Stimulated activated CD4-positive, alpha-beta T cell treated with anti-CD3 and anti-CD28 coated beads, Interleukin-2, amount 100 ng/mL, for 48 hours (primary cell): ENCODE measurements at places on chromosomes 16 and 17.
A peak's percentile ranks its signal among the peaks of the same experiment; 100 is the strongest.

DNA sequence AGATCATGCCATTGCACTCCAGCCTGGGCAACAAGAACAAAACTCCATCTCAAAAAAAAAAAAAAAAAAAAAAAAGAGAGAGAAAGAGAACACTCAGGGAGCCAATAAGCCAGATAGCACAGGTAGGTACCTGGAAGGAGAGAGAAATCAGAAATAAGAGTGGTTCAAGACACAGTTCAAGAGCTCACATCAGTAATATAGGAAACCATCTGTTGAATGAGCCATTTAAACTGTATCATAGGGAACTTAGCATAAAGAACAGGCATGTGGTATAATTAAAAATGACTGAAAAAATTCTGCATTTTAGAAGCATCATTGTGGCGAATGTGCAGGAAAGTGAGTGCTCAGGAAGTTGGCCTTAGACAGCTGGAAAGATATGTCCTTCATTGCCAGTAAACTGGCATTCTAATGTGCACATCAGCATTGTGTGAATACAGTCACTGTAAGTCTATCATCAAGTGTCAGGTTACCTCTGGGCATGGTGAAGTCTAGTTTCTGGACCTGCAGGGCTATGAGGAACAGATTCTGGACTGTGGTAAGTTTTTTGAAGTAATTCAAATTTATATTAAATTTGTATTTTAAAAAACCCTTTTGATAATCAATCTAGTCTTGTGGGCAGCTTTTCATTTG, 20.4 kb downstream of the KRT12 start:
- DNase-seq = no peak

GRCh38 chr16:54540525-54541180, 254.1 kb upstream of the IRX3 start:
- no peak for DNase-seq

- peak; percentile 42 for DNase-seq
Observed at GRCh38 chr16:79089735-79090284, 510.7 kb downstream of the MAF start.

DNA sequence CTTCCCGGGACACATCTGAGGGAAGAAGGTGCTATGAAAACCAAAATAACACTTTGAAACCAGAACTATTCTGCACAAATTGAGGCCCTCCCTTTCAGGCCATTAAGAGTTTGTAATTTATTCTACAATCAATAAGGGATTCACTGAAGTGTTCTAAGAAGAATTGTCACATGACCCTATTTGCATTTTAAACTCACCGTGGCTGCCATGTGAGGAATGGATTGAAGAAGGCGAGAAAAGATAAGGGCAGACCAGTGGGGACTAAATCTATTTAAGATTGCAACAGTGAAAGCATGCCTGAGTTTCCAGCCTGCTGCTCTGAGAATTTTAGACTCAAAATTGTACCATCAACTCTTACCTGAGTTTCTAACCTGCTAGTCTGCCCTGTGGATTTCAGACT, 408.8 kb upstream of the SALL1 start:
- no peak for DNase-seq

GRCh38 chr16:2912330-2913199, 834 bp downstream of the FLYWCH1 start:
- DNase-seq = no peak

GRCh38 chr16:83354015-83354414, 453.8 kb upstream of the HSBP1 start:
- DNase-seq = no peak

- DNase-seq = no peak
Observed at GRCh38 chr17:28796062-28796461, 46.5 kb downstream of the FAM222B start.

DNA sequence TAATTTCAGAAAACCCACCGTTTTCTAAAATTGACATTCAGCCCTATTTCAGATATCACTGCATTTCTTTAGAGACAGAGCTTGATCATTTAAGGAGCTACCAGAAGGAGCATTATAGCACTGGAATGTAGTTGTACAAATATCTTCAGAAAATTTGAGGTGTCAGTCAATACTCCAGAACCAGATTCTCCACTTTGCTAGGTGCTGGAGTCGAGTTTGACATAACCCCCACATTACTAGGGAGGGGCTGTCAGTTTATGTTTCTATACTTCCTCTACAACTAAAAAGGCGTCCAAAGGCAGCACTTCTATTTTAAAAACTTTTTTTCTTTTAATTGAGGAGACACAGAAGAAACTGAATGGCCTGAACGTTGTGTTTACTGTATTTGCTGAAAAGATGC, 892 bp upstream of the KIAA0513 start:
- no peak for DNase-seq

GRCh38 chr17:56510554-56511342, 82.8 kb upstream of the NOG start:
- no peak for DNase-seq

DNA sequence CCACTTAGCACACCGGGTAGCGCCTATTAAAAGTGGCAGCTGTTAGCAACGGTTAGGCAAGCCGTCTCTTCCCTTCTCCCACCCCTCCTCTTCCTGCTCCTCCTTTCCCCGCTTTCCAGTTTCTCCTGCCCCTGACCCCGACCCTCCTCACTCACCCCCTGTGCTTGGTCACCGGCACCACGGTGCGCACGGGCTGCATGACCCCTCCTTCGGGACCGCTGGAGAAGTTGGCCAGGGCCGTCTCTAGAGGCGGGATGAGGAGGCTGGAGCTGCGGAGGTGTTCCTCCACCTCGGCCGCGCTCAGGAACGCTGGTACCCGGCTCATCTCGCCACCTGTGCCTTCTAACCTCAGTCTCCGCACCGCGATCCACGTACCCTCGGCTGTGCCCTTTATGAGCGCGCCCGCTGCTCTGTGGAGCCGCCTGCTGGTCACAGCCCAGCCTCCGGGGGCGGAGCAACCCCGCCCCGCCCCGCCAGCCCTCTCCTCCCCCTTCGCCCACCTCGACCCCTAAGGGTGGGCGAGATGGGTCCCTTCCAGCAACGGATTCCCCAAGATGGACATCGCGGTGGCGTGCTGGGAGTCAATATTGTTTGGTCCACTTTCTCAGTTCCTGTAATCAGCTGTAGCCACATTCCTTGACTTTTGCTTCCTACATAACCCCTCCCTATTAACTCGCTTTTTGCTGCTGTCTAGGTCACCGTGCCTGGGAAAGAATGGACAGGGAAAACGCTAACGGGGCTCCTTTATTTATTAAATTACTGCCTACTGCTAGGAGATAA, at the start of gene CRYM:
CRYM (minus strand) TSS at position 364 of the 780 bp plus-strand sequence; CDS start at position 325, 39 bp downstream.
- peak; percentile 53 for DNase-seq

- no peak for DNase-seq
Observed at GRCh38 chr17:82690786-82691489, 7.6 kb downstream of the RAB40B start.

- no peak for DNase-seq
Observed at GRCh38 chr17:67532326-67532871, 155.3 kb downstream of the PITPNC1 start.

GRCh38 chr17:58965221-58965620, 141.5 kb downstream of the TRIM37 start:
- DNase-seq = no peak

DNA sequence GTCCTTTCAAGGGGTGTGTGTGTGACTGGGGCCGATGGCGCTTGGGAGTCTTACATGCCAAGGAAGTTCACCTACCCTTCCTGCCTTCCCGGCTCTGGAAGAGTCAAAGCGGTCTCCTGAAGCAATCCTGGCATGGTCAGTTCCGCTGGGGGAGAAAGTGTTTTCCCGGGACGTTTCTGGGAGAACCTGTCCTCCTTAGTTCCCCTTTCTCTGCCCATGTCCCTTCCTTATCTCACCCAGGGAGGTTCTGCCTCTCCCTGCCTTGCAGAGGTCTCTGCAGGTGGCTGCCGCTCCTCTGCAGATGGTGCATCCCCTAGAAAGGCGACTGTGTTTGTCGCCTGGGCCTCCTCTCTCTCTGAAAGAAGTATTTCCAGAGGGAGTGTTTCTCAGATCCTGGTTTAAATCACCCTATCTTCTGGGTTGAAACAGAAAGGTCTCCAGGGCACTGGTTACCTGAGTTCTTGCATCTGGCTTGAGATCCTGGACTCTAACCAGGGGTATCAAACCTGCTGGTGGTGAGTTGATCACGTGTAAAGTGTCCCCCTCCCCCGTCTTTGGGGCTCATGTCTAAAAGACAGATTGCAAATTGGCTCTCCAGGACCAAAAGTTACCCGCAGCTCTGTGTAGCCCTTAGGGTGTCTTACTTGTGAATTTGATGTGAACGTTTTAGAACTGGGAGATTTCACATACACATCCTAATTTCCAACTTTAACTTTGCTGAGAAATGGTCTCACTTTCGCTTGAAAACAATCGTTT, 1.9 kb downstream of the PRKCB start:
- no peak for DNase-seq

DNA sequence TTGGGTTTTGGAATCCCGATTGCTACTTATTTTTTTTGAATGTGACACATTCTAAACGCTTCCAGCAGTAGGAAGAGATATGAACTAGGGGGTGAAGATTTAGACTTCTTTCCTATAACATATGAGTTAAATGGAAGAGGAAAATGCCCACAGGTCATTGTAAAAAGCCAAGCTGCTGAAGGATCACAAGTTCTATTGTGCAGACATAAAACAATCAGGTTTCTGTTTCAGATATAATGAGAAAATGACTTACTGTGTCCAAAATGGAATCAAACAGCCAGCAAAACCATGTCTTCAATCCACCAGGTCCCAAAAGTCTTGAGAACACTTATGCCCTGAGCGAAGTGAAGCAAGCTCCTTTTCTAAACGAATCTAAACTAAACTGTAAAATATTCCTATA, 157.0 kb upstream of the SOX9 start:
- DNase-seq = no peak

- DNase-seq = no peak
Observed at GRCh38 chr16:58684001-58684353, 593 bp downstream of the SLC38A7 start.

GRCh38 chr17:75428543-75429469, 23.3 kb upstream of the GRB2 start:
- no peak for DNase-seq

GRCh38 chr16:50501251-50501650, 46.9 kb upstream of the NKD1 start:
- no peak for DNase-seq

DNA sequence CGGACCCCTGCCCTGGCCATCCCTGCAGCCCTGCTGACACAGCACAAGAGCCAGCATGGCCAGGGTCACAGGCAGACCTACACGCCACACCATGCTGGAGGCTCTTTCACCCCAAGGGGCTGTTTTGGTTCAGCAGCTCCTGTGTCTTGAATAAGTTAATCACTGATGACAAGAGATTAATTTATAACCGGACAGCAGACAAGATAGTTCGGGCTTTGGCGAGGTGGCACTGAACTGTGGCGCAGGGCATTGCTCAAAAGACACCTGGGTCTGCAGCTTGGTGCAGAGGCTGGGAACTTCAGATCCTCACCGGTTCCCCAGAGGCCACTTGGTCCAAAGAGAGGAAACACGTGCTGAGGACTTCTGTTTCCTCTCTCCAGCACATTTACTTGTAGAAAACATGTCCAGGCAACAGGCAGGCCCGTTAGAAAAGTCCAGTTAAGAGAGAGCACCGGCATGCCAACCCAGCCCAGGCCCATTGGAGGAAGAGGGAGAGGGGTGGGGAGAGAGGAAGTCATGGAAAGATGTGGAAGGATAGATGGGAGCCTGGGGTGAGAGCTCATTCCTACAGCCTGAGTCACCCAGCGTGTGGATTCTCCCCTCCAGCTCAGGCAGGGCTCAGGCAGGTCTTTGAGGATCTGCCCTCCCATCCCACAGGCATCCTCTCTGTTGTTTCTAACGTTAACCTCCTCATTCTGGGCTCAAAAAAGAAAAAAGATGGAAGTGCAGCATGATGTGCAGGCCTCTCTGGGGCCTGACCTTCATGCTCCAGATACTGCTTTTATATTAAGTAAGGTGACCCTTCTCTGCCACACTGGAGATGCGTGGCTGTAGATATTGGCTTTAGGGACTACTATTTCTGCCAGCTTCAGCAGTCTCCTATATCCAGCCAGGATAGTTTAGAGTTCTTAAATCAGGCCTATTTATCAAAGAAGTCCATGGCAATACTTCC, 80.0 kb upstream of the HNF1B start:
- no peak for DNase-seq

DNA sequence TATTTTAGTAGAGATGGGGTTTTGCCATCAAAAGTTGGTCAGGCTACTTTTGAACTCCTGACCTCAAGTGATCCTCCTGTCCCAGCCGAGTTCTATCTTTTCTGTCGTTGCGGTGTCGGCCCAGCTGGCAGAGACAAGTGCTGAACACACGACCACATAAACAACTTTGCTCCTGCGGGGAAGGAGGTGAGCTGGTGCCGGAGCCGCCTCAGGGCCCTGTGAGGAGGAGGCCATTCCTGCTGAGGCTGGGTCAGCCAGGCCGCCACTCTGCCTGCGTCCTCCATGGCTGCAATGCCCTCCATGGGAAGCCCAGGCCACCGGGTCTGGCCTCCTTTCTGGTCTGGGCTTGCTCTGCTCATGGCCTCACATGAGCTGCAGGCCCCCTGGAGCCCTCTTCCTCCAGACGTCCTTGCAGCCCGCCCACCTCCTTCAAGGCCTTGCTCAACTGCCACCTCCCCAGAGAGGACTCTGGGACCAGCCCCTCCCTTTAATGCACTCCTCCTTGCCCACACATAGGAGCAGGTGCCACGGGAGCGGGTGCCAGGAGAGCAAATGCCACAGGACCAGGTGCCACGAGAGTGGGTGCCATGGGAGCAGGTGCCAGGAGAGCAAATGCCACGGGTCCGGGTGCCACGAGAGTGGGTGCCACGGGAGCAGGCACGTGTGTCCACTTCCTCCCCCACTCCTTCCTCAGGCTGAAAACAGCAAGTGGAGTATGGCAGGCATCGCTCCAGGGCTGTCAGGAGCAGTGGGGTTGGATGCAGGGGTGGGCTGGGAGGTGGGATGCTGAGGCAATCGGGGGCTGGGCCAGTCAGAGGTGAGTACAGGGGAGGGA, 28.4 kb upstream of the CBFA2T3 start:
- no peak for DNase-seq

DNA sequence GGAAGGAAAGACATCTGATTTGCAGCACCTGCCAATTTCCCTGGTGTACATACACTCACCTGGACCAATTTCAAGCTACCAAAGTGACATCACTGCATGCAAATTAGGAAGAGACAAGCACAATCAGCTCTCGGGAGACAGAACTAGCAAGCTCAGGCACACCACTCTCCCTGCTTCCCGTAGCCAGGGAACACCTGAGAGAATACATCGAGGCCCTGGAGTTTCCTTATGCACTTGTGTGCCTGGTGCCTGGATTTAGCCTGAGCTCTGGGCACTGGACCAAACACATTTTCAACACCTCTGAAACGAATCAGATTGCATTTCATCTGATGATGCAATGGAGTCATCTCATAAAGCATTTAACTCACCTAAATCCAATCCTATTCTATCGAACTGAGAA, 110.5 kb downstream of the HS3ST2 start:
- no peak for DNase-seq

DNA sequence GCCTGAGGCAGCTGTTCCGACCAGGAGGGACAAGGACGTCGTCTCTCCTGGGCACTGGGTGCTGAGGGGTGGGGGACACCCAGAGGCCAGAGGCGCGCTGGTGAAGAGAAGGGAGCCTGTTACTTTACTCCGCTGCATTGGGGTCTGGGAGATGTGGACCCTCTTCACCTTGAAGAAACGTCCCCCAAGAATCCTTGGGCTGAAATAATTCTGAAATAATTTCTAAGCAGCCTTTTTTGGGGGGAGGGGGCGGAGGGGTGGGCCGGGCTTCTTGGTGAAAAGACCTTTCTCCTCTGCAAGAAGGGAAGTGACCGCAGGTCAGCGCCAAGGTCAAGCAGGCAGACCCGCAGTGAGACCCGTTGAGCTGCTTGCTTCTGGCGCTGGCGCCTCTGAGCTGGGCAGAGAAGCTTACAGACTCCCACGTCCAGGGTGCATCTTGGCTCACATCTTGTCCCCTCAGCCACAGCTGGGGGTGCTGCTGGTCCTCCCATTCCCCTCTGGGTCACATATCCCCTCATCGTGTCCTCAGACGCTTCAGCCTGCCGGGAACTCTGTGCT, 1.1 kb downstream of the SYT17 start:
- DNase-seq = no peak
